ENCODE measurements at places on chromosomes 6 and 20.
A peak's percentile ranks its signal among the peaks of the same experiment; 100 is the strongest.

- DNase-seq, result no peak
Observed at GRCh38 chr6:88074791-88075190, 27.1 kb downstream of the SPACA1 start.

- peak; percentile 61 for DNase-seq
Observed at GRCh38 chr20:52972190-52972937, at the start of gene TSHZ2. Gene TSHZ2 (plus strand): TSS chr20:52972358. CDS start chr20:52973294, 936 bp downstream.

DNA sequence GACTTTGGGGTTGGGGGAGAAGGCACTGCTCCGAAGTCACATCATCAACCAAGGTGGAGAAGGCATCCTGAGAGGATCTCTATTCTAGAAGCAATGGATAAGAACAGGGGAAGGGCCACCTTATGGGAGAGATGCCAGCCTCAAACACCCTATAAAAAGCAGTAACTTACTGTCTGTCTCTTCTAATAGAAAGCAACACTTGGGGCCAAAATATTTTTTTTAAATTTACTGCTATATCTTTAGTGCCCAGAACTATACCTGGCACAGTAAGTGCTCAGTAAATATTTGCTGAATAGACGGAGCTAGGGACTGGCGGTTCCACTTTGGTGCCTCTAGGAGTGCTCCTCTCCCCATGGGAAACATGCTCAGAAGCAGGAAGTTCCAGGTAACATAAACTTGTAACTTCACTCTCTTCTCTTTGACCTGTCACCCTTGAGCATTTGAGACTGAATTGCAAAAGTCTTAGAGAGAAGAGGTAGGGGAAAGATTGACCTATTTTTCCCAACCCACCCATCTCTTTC is 807 bp upstream of the OTOR start:
- no peak for DNase-seq

- no peak for DNase-seq
Observed at GRCh38 chr6:148617530-148617929, 129.3 kb upstream of the UST start.

- DNase-seq, result no peak
Observed at GRCh38 chr20:39524371-39524911, 562.3 kb downstream of the DHX35 start.

DNA sequence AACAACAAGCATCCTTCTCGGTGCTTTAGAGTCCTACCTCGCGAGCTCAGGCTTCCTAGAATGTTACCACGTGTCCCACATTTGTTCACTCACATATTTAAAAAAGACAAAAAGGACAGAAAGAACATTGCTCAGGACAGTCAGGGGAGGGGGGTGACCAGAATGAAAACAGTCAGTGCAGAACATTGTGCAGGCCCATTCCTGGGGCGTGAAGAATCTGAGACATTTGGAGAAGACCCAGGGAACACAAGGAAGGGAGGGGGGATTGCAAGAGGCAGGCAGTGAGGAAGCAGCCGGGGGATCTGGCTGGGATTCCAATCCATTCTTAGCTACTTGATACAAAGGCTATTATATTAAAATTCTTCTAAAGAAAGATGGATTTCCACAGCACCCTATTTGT is 270.4 kb upstream of the CITED2 start:
- DNase-seq, result no peak

- DNase-seq, result no peak
Observed at GRCh38 chr6:150673720-150674346, 74.1 kb downstream of the PLEKHG1 start.

DNA sequence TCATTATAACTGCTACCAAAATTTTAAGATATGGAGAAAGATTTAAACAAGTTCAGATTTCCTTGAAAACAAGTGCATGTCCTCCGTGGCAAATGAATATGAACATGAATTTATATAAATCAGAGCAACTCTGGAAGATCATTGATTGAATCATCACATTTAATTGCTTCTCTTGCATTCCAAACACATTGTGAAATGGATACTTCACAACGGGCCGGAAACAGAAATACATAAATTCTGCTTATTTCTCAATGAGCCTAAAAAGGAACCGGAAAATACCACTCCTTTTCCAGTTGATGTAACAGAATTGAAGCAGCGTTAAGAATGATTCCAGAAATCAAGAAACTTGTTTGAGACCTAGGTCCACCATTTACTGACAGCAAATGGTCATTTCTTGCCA is 134.6 kb upstream of the BTN3A2 start:
- DNase-seq, result no peak
